ENCODE measurements at places on chromosomes 5 and 9.

DNA sequence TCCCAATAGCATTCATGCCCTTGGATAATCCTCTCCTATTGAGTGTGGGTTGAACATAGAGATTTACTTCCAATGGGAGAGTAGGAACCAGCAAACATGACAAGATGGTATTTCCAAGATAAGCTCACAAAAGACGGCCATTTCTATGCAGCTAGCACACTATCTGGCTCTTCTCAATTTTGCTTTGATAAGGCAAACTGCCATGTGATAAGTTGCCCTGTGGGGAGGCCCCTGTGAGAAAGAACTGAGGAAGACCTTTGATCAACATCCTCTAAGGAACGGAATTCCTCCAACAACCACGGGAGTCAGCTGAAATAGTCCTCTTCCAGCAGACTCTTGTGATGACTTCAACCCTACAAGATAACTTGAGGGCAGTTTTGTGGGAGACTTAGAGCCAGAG, 211.9 kb upstream of the TRPM3 start:
- no peak for DNase-seq

DNA sequence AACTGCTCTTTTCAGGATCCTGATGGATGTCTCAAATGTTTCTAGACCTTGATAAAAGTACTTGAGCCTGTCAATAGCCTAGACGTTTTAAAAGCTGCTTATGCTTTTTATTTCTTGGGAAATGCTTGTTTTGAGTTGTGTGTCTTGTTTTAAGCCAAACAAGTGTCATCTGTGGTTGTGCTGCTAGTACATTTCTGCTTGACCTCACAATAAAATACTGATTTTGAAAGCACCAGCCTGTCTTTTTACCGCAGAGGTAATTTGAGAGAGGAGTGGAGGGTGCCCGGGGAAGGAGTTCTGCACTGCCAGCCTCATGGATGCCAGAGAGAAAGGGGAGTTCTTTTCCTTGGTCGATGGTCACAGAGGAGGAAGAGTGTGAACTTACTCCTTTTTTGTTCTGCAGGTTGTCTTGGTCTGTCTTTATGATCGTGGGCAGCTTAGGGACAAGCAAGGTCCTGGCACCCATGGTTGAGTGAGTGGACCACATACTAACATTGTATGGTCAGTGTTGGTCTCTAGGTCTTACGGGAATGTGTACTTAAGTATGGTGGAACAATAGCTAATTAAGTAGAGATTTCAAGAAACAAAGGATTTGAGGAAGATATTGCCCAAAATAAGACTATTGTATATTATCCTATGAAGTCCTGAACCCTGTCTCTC, 61.0 kb downstream of the TRIO start:
- no peak for DNase-seq

DNA sequence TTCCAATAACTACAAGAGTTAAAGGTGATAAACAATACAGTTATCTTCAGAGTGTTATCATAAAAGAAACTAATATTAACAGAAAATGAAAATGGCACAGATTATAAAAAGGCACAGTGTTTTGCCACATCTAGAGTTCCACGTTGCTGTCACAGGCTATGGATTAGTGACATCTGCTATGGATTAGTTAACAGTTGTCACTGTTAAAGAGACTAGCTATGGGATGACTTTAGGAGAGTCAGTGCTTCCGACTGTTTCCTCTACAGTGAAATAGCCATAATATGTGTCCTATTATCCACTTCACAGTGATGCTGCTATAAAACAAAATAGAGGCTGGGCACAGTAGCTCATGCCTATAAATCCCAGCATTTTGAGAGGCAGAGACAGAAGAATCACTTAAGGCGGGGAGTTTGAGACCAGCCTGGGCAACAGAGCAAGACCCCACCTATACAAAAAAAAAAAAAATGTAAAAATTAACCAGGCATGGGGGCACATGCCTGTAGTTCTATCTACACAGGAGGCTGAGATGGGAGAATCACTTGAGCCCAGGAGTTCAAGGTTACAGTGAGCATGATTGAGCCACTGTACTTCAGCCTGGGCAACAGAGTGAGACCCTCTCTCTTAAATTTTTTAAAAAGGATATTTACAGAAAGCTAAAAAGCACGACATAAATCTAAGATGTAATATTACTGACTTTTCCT, 19.7 kb downstream of the MAPKAP1 start:
- no peak for DNase-seq

GRCh38 chr5:21711866-21712758, 1141.0 kb downstream of the CDH12 start:
- DNase-seq, result no peak

GRCh38 chr5:83331842-83332241, 139.7 kb upstream of the VCAN start:
- no peak for DNase-seq

- no peak for DNase-seq
These were observed 282.9 kb downstream of the NFIB start for GRCh38 chr9:14031060-14031414.

- no peak for DNase-seq
These were observed 167.0 kb downstream of the YTHDC2 start for GRCh38 chr5:113680534-113680933.

GRCh38 chr9:106619211-106619610, 243.8 kb upstream of the ZNF462 start:
- no peak for DNase-seq

DNA sequence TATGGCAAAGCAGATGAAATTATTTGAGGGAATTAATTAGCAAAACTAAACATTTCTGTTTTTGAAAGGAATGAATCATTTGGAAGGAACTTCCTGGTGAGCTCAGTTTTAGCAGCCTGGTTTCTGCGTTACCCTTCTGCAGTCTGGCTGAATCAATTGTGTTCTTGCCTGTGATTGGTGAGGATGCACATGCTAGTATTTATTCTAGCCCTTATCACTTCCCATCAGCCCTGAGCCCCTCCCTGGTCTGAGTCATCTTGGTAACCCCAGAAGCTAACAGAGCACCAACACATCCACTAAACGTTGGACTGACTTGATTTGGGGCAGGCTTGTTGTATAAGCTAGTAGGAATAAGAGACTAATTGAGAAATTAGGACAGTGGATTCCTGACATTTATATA, 6.6 kb downstream of the TJP2 start:
- DNase-seq, result no peak

GRCh38 chr9:95065224-95065623, 252.3 kb downstream of the FANCC start:
- DNase-seq, result no peak

- DNase-seq, result no peak
These were observed 79.4 kb upstream of the TLE4 start for GRCh38 chr9:79492092-79493009.

- DNase-seq, result no peak
These were observed 117.3 kb upstream of the PLPPR1 start for GRCh38 chr9:100911273-100911672.

GRCh38 chr5:15600035-15600434, 100.1 kb downstream of the FBXL7 start:
- no peak for DNase-seq

- DNase-seq, result no peak
These were observed 281.1 kb downstream of the FER start for GRCh38 chr5:109028608-109029299.

DNA sequence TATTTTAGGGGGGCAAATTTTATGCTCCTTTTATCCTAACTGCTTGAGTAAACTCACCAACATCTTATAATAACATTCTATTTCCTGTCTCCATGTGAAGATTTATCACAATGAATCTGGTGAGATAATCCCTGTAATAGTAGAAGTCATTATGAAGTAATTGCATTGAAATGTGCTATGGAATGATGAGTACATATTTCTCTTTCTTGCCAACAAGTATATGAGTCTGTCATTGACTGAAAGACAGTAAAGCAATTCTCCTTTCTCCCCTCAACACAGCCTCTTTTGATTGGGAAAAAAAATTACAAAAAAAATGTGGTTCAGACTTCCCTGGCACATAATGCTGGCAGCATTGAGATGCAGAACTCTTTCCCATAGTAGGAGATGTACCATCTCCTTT, 459.2 kb upstream of the RGMB start:
- DNase-seq, result no peak

DNA sequence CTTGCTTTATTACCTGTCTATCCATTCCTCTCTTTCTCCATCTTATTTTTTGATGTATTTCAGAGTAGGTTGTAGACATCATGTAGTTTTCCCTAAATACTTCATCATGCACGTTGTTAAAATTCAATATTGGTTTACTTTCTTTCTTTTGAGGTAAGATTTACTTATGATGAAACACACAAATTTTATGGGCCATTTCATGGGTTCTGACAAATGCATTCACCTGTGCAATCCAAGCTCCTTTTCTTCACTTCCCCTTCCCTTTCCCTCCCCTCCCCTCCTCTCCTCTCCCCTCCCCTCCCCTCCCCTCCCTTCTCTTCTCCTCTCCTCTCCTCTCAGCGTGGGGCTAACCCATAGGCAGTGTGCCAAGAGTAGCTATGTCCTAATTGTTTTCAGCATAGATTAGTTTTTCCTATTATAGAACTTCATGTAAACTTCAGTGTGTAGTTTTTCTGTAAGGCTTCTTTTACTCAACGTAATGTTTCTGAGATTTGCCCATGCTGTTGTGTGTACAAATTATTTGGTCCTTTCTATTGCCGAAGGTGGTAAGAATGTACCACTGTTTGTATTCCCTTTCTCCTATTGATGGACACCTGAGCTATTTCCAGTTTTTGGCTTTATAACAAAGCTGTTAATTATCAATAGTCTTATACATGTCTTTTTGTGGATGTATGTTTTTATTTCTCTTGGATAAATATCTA, 92.9 kb upstream of the CLINT1 start:
- DNase-seq, result no peak

DNA sequence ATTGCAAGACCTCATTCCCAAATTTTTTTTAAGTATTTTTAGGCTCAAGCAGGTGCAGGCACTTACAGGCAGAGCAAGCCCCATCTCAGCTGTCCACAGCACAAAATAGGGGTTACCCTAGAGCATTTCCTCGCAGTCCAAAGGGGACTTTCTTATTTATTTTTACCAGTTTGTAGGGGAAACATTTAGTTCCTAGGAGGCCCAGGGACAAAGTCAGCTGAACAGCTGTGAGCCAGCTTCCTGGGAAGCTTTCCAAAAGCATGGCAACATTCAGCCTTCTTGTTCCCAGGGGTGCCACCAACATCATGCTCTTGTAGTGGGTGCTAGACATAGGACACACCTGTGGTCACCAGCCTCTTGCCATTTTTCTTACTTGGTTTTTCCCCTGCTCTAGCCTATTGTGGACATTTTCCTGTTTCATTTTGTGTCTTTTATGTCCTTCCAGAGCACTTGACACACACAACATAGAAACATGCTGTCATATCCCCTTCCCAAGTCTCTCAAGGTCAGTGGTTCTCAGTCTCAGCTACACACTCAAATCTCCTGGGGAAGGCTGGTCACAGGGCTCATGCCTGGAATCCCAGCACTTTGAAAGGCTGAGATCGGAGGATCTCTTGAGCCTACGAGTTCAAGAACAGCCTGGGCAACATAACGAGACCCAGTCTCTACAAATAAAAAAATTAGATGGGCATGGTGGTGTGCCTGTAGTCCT, 38.2 kb downstream of the HAVCR1 start:
- no peak for DNase-seq

GRCh38 chr9:20408513-20408912, 213.8 kb downstream of the MLLT3 start:
- no peak for DNase-seq

DNA sequence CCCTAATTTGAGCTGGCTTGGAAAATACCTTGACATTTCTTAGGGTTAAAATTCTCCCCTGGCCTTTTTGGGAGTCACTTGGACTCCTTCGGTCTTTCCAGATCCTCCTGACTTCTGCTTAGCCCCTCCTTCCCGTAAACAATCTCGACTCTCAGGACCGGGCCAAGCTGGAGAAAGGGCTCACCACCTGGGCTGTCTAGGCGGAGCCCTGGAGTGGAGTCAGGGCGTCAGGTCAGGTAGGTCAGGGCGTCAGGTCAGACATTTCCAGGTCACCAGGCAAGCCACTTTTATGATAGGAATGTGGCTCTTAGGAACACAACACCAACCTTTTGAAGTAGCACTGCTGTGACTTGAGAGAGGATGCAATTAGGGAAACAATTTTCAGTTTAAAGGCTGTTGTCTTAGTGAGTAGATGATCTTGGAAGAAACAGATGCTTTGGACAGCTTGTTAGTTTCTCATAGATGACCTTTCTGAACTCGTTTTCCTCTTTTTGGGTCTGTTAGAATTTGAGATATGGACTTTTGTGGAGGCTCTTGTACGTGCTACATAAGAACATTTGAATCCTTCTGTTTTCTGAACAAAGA, 12.8 kb downstream of the OSTF1 start:
- DNase-seq, result no peak

DNA sequence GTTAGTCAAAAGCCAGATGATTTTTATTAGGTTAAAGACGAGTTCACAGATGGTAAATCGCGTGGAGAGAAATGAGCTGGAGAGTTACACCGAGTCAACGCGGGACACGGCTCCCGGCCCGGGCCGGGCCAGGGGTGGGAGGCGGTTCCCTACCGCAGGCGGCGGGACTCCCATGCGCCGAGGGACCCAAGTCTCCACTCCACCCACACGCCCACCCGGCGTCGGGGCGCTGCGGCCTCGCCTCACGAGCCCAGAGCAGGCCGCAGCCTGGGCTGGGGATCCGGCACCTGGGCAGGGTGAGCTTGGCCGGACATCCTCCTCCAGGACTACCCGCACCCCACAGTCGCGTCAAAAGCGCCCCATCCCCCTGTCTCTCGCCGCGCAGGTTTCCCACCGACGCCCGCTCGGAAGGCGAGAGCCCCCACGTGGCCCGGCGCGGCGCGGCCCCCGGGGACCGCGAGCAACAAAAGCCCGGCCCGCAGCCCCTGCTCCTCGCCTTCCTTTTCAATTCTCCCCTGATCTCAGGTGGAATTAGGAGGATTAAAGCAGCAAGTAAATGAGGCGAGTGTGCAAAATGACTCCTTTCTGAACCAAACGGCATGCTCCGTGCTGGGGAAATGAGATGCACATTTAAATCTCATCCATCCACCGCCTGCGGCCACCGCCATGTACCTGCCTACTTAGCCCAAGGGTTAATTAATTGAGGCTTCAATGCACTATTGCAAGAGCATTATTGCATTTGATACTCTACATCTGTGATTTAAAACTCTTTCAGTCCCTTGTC, 196.5 kb upstream of the TBCA start:
- DNase-seq, result no peak

- no peak for DNase-seq
These were observed 233.0 kb downstream of the CD180 start for GRCh38 chr5:66963559-66963971.

- DNase-seq, result no peak
These were observed 26.2 kb upstream of the MSX2 start for GRCh38 chr5:174698156-174698555.

DNA sequence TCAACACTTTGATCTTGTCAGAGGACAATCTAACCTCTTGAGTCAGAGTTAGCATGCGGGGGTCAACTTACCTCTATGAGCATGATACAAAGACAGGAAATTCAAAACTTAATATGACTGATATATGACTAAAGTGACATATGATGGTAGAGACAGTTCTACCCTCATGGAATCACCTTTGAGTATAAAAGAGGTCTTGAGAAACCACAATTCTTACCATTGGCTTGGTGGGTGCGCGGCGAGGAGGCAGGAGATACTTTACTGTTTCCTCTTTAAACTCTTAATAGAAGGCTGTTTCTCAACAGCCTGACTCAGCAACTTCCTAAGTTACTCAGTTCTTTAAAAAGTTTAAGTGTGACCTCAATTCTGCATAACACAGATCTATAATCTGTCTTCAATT, 372.8 kb downstream of the KIAA0825 start:
- DNase-seq, result no peak
